Central memory CD4-positive, alpha-beta T cell (primary cell): ENCODE measurements at places on chromosomes 4 and X.

DNA sequence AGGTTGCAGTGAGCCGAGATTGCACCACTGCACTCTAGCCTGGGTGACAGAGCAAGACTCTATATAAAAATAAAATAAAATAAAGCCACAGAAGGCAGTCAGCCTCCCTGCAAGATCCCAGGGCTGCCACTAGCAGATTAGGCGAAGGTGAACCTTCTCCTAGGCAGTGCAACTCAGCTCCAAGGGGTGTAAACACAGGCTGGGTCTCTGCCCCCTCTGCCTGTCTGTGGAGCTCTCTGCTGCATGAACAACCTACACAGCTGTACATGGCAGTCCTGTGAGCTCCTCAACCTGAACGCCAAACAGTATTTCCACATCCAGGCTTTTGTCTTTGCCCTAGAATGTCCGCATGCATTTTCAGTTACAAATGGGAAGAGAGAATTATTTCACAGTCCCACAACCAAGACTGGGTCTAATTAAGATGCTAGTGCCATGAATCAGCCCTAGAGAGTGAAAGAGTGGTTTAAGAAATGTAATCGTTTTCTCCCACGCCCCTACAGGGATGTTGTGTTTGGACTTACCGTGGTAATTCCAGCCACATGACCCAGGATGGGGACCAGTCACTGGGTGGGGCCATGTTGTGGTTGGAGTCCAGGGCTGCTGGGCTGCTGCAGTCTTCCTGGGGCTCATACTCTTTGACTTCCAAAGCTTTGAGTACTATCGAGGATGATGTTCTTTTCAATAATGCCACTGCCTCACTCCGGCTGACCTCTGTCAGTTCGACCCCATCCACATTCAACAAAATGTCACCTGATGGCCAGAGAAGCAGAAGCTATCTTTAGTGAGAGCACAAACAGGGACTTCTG lies 99.0 kb downstream of the FIP1L1 start:
- no peak for DNase-seq

DNA sequence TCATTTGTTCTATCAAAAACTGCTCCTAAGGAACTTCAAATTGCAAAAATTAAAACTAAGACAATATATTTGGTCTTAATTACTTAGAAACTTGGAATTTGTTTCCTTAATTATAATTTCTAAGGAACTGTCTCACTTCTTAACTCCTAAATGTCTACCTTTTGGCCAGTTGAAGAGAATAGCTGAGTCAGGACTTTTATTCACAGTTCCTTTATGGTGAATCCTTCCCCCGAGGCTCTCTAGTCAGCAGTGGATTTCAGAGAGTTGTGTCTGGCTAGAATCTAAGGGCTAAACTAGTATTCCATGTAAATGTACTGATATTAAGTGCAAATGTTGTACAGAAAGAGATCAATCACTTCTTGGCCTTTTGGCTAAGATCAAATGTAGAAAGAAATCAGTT lies 69.3 kb downstream of the AMMECR1 start:
- no peak for DNase-seq

DNA sequence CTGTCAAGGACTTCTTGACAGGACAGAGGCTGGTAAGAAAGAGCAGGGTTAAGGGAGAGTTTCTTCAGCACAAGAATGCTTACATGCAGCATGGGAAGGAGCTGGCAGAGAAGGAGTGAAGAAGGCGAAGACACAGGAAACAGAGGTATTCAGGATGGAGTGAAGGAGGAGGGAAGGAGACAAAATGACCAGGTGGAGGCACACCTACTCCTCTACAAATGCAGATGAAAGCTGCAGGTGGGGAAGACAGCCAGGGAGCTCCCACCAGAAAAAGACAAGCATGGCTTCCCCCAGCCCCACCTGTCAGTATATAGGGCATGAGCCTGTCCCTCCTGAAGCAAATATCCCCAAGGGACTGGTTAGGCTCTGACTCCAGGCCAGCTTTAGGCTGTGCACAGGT lies 29.6 kb upstream of the NKRF start:
- DNase-seq = no peak

DNA sequence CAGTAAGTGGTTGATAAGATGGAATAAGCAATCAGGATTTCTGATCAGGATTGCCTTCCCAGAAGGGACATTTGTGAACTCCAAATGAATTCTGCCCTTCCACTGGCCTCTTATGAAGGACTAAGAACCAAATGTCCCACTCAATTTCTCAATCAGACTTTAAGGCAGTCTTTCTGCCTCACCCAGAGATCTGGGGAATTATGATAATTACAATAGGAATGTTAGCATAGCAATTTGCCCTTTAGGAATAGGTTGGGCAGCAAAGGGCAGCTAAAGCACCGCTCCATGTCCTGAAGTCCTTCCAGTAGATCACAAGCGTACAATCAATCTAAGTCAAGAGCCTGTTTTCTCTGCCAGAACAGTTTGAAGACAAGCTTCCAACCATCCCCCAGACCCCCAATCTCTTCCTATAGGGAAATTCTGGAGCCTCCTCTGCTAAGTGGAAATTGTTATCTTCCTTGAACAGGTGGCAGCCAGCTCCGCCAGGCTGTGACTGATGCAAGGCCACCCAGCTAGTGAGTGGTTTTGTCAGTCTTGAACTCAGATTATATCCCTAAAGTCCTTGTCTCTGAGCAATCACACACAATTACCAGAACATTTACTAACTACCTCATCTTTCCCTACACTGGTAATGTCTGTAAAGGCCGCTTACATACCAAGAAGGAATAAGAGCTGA lies 18.6 kb downstream of the NKX3-2 start:
- no peak for DNase-seq

DNA sequence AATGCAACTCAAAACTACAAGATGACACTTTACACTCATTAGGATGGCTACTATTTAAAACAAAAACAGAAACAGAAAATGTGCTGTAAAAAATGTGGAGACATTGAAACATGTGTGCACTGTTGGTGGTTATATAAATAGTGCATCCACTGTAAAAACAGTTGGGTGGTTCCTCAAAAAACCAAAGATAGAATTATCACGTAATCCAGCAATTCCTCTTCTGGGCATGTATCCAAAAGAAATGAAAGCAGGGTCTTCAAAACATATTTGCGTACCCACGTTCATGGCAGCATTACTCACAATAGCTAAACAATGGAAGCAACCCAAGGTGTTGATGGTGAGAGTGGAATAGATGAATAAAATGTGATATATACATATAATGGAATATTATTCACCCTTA lies 967.2 kb downstream of the TRAM1L1 start:
- no peak for DNase-seq

- no peak for DNase-seq
Measured at GRCh38 chr4:25783126-25783525, 79.7 kb downstream of the SEL1L3 start.

- DNase-seq = no peak
Measured at GRCh38 chrX:83022020-83022419, 486.1 kb upstream of the POU3F4 start.

GRCh38 chrX:149275836-149276235 lies 229.3 kb downstream of the IDS start:
- no peak for DNase-seq

- DNase-seq = no peak
Measured at GRCh38 chrX:73766431-73766795, 203.4 kb downstream of the CHIC1 start.

DNA sequence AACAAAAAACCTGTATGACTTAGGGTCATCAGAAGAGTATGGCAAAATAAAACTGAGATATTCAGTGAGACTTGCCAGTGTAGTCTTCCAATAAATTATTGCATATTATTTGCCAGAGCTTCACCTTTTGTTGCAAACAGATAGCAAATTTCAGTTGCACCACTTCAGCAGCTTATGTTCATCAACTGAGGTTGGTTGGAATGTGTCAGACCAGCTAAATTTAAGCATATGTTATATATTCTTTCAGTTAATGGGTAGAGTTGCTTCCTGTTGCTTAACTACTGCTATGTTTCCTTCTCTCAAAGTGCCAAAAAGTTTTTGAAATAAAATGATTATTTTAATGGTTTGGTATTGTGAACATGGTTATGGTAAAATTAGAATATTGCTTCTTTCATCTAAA lies 61.5 kb downstream of the GALNT7 start:
- no peak for DNase-seq

DNA sequence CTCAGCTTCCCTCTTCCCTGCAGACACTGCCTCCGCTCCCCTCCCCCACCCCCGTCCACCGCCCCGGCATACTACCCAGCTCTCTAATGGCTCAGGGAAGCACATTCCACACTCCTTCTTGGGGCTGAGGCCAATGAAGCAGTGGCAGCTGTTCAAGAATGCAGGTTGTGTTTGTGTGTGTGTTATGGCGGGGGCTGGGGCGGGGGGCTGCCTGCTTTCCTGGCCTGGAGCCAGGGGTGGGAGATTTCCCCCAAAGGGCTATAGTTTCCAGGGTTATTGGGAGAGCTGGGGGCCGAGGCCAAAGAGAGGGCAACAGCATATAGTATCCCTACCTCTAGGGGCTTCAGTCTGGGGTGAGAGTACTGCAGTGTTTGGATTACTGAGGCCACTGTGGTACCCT lies 149.4 kb downstream of the EFNB1 start:
- DNase-seq = no peak

DNA sequence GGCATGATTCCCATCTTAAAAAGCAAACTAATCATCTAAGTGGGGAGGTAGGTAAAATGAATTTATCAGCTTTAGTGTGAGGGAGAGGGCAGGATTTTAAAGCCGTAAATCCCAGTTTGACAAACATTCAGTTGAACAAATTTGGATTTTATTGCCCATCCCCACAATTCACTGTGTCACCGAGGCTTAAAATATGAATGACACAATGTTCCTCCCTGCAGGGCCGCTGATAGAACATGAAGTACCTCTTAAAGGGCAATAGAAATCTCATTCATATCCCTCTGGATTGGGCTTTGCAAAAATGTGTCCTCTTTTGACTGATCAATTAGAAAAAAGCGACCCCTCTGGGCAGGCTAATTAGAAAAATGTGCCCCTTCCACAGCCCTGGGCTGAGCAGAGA lies 45.5 kb upstream of the SMAD1 start:
- DNase-seq = no peak

DNA sequence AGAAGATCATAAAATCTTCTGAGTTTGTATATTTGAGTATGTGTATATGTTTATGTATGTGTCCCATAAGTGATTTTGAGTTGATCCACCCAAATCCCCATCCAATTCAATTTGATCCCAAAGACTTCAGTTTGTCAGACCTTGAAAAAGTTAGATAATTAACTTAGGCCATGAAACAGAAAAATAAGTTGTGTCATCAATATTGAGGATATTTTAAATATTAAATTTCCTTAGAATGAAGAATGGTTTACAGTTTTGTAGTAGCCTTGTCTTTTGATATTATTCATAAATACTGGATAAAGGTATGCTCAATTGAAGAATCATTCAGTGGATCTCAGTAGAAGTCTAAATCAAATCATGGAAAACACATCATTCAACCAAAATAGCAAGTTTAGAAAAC lies 864.4 kb upstream of the INTU start:
- DNase-seq = no peak

- DNase-seq = no peak
Measured at GRCh38 chr4:139028191-139028661, 12.6 kb downstream of the NOCT start.

DNA sequence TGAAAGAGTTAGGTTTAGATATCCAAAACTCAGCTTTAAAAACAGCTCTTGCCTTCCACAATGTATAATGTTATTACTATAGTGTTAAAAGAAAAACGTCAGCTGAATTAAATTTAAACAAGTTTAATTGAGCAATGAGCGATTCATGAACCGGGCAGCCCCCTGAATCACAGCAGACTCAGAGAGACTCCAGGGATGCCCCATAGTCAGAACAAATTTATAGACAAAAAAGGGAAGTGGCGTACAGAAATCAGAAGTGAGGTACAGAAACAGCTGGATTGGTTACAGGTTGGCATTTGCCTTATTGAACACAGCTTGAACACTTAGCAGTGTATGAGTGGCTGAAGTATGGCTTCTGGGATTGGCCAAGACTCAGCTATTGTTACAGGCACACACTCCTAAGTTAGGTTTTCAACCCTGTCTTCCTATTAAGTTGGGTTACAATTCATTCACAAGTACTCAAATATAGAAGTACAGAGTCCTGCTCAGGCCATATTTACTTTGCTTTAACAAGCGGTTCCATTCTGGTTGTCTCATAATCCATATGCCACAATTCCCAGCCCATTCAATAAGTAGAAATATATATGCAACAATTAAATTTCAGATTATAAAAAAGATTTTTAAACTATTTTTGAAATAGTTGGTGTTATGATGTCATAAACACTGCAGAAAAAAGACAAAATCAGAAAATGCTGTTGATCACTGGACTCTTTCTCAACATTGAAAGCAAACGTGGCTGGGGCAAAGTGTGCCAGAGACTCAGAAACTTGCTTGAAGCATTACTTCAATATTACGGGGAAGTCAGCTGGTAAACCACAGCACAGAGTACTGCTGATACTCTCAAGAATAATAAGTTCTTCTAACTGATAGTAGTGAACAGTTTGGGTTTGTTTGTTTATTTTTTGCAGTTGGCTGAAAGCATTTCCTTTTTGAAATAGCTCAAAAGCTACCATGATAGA lies 459.7 kb downstream of the RAB28 start:
- DNase-seq = no peak

GRCh38 chr4:98625399-98625798 lies 33.0 kb downstream of the TSPAN5 start:
- no peak for DNase-seq

GRCh38 chrX:72054779-72055489 lies 76.8 kb downstream of the RTL5 start:
- no peak for DNase-seq

DNA sequence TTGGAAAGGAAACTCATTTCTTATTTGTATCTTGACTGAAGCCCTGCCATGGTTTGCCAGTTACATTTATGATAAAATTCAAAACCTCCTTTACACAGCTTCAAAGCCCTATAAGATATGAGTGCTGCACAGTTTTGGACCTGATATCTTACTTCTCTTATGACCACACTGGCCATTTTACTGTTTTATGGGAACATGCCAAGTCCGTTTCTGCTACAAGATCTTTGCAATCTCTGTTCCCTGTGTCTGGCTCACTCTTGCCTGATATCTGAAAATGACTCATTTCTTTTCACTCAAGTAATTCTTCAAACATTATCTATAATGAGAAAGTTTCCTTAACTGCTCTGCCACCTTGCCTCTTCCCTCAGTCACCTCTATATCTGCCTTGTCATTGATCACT lies 247.3 kb downstream of the SPOCK3 start:
- DNase-seq = no peak

GRCh38 chr4:8547912-8548730 lies 32.1 kb upstream of the GPR78 start:
- no peak for DNase-seq

DNA sequence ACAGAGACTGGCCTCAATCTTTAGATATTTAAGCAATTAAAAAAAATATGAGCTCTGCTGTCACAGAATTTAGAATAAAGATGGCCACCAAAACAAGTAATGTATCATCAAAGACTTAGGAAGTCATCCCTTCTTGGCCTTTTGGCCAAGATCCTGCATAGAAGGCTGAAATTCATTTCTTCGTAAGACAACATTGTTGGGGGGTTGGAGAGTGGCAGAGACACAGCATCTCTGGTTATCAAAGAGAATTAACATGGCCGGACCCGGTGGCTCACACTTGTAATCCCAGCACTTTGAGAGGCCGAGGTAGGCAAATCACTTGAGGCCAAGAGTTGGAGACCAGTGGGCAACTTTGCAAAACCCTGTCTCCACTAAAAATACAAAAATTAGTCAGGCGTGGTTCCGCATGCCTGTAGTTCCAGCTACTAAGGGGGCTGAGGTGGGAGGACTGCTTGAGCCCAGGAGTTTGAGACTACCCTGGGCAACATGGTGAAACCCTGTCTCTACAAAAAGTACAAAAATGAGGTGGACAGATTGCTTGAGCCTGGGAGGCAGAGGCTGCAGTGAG lies 4.0 kb downstream of the PPM1K start:
- no peak for DNase-seq

- no peak for DNase-seq
Measured at GRCh38 chr4:102593147-102593546, 92.0 kb downstream of the NFKB1 start.
